ENCODE measurements at places on chromosomes 7 and 10. TPM values are rescaled to one million over a fixed set of nuclear protein-coding genes. Genes with fewer than 3 reads are reported as not detected.

GRCh38 chr7:48708635-48709034, 215.7 kb upstream of the CDC14C start:
- DNase-seq, result no peak

GRCh38 chr7:14765731-14766130, 136.8 kb downstream of the DGKB start:
- no peak for DNase-seq

GRCh38 chr10:125455855-125456254, 227.1 kb downstream of the TEX36 start:
- DNase-seq, result no peak

- DNase-seq, result no peak
Measured at GRCh38 chr10:62177111-62177510, 91.5 kb downstream of the RTKN2 start.

- DNase-seq, result no peak
Measured at GRCh38 chr10:61280303-61280702, 172.9 kb downstream of the TMEM26 start.

GRCh38 chr7:29538389-29538788, 25.2 kb upstream of the PRR15 start:
- DNase-seq, result peak; percentile 21

DNA sequence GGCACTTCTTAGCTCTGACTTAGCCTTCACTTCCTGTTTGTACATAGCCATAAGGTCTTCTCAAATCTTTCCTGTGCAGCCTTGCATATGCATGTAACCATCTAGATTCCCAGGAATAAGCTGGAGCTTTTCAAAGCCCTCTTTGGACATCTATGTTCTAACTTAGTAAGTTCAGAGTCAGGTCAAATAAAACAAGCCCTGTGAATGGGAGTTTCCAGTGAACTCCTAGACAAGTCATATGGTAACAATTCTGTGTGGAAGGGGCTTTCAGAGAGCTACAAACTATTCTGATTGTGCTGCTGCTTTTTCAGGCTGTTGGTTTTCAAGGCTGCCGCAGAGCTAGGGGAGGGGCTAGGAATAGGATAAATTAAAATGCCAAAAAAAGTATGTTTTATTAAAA, 208.4 kb upstream of the AKR1E2 start:
- no peak for DNase-seq

DNA sequence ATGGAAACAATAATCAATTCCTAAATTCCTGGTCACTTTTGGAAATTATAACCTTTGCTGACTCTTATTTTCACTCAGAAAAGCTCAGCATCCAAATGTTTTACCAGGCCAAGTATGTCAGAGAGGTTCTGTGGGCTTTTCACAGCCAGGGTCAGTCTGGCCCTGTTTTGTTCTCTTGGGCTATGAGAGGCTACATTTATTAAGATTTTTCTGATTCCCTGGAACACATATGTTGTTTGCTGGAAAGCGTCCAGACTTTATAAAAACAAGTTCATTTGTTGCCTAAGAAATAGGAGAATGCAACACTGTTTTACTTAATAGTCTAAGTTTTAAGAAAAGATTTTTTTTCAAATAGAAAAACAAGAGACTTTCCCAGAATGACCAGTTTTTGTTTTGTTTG, 238.4 kb upstream of the PLXDC2 start:
- DNase-seq, result no peak

GRCh38 chr10:60878224-60878623, 65.8 kb downstream of the RHOBTB1 start:
- no peak for DNase-seq

DNA sequence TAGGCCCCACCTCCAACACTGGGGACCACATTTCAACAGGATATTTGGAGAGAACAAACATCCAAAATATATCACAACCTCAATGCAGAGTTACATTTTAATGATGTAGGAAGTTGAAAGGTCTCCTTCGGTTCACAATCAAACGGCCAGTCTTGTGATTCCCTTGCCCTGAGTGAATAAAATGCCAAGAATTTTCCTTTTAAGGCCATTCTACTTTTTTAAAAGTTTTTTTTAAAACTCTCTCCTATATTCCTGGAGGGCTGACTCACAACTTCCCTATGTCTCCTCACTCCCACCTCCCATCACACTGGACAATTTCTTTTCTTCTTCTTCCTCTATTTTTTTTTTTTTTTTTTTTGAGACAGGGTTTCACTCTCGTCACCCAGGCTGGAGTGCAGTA, 693.6 kb upstream of the AUTS2 start:
- DNase-seq, result no peak

GRCh38 chr10:79003183-79004100, 65.3 kb upstream of the ZMIZ1 start:
- DNase-seq, result no peak

- DNase-seq, result peak; percentile 100
Measured at GRCh38 chr10:101818119-101818871, at the start of gene OGA. Gene OGA (minus strand): TSS chr10:101818444. CDS start chr10:101818022, 422 bp downstream.

- DNase-seq, result no peak
Measured at GRCh38 chr7:105769901-105770628, 106.3 kb downstream of the ATXN7L1 start.

- DNase-seq, result no peak
Measured at GRCh38 chr7:151382079-151382885, 27.6 kb downstream of the WDR86 start.

DNA sequence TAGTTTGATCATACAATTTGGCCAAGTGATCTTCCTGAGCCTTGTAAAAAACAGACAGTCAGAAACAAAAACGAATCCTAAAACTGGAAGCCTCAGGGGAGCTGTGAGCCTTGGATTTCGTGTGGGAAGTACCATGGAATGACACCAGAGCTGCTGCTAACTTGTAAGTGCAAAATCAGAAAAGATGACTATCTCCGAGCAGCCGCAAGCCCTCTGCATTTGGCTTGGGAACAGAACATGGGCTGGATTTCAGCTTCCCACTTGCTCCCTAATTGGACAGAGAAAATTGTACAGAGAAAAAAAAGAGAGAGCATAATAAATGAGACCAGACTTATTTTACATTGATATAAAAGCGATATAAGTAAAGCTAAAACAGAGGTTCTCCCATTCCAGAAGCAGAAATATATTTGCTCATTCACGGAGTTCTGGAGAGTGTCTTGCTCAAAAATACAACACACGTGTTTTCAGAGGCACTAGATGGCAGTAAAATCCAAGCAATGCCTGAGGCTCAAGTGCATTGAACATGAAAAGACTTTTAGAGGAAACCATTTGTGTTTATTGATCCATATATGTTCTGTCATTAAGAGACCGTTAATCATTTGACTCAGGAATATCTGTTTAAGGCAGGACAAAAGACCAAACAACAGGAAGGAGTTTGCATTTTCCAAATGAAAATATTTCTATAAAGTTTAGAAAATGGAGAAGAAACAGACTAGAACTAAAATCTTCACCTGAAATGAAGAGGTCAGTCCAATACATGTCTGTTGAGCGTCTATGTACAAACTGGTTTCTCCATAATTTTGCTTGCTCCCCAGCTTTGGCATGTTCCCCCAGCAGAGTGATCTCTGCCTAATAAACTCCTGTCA, 78.3 kb upstream of the SLC26A5 start:
- peak; percentile 28 for DNase-seq

GRCh38 chr7:12764458-12764891, 77.0 kb downstream of the ARL4A start:
- DNase-seq, result no peak

- no peak for DNase-seq
Measured at GRCh38 chr7:155692317-155692716, 47.9 kb downstream of the RBM33 start.

GRCh38 chr10:31678575-31679516, 249.8 kb downstream of the ARHGAP12 start:
- DNase-seq, result no peak

- no peak for DNase-seq
Measured at GRCh38 chr7:135745703-135746312, 2.8 kb downstream of the FAM180A start.

GRCh38 chr7:101077303-101078086, 7.8 kb upstream of the TRIM56 start:
- peak; percentile 91 for DNase-seq

GRCh38 chr7:135388616-135389015, 121.3 kb downstream of the CNOT4 start:
- DNase-seq, result no peak

- no peak for DNase-seq
Measured at GRCh38 chr7:101927802-101928201, 110.4 kb downstream of the CUX1 start.

DNA sequence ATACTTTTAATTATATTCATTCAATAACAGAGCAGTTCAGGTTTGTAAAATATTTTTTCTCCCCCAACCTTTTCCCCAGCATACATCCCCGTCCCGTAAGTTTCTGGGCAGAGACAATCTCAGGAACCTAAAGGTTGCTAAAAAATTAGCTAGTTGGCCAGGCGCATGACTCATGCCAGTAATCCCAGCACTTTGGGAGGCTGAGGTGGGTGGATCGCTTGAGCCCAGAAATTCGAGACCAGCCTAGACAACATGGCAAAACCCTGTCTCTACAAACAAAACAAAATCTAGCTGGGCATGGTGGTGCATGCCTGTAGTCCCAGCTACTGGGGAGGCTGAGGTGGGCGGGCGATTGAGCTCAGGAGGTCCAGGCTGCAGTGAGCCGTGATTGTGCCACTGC, 40.2 kb downstream of the TCF7L2 start:
- DNase-seq, result no peak

GRCh38 chr10:2476812-2477553, 590.4 kb upstream of the PFKP start:
- DNase-seq, result no peak

GRCh38 chr7:139340808-139341057, 404 bp upstream of the FMC1 start:
- no peak for DNase-seq

GRCh38 chr10:115939101-115939854, 333.7 kb downstream of the GFRA1 start:
- no peak for DNase-seq

GRCh38 chr10:17023386-17024298, 106.0 kb downstream of the CUBN start:
- DNase-seq, result peak; percentile 75

DNA sequence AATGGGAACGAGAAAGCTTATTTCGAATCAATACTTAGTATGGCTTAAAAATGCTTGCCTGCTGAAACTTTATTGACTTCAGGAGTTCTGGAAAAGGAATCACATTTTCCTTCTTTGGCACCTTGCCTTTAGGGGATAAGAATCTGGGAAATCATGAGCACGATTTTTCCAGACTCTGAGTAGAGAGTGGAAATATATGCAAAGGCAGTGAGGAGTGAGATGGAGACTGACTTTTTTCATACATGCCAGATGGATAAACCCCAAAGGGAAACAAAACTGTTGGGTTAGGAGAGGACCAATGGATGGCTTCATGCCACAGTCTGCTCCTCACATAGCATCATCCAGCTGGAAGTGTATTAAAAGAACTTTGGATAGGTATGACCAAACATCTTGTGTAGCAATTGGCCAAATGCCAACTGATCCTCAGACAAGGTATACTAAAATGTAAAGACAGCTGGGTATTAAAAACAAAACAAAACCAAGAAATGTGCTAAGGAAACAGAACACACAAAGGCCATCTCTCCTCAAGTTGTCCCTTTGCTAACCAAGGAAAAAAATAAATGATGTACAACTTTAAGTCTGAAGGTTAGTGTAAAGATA, 1.7 kb downstream of the COL28A1 start:
- no peak for DNase-seq

DNA sequence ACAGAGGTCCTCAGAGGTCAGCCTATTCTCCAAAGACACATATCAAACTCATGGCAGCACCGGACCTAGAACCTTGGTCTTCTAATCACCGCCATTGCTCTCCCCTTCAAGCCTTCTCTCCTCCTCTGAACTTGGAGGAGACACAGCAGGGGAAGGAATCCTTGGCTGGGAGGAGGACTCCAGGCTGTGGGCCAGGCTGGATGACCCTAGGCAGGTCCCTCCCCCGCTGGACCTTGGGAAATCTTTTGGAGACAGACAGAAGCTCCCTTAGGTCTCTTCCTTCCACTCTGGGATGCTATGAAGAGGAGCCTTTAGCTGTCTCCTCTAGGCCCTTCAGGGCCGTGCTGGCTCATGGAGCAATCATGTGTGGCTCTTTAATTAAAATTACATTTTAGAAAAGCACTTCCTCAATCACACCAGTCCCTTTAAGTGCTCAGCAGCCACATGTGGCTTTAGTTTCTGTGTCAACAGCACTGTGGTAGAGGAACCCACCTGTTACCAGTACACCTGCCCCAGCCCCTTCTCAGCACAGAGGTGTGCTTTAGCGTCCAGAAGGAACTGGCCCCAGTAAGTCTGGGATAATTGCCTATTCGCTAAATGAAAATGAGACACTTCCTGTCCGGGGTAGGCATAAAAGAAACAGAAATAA, 238.2 kb downstream of the CELF2 start:
- no peak for DNase-seq

- DNase-seq, result no peak
Measured at GRCh38 chr7:3533040-3533439, 232.0 kb downstream of the SDK1 start.

The MLXIPL gene
- 21.7 TPM for total RNA-seq

The FGFR2 gene
- total RNA-seq, result 90.4 TPM

The SHOC2 gene
- 45.2 TPM for total RNA-seq

The HABP2 gene
- 109 TPM for total RNA-seq

The UPK3BL2 gene
- total RNA-seq, result 0.48 TPM

The KLHL7 gene
- 39.4 TPM for total RNA-seq

The CYP3A5 gene
- total RNA-seq, result 345 TPM

The GRM8 gene
- total RNA-seq, result 4.5 TPM

The ITIH5 gene
- total RNA-seq, result 22.8 TPM

The ADAM8 gene
- 5.1 TPM for total RNA-seq

The UTF1 gene
- not detected for total RNA-seq

The SPDYE2 gene
- not detected for total RNA-seq

The CHAT gene
- total RNA-seq, result 0.27 TPM

The PRSS37 gene
- not detected for total RNA-seq

The CSTF2T gene
- 19.6 TPM for total RNA-seq

The DENND2A gene
- total RNA-seq, result 6.7 TPM

The BLNK gene
- 6.9 TPM for total RNA-seq
